M059J (cell line): ENCODE measurements at places on chromosomes 4 and X. TPM values are rescaled to one million over a fixed set of nuclear protein-coding genes. Genes with fewer than 3 reads are reported as not detected.

Gene WAS
- total RNA-seq = not detected in 2 replicates

Gene PHKA1
- 0.12 and 0.20 TPM in 2 replicates for total RNA-seq

Gene POU3F4
- not detected in 2 replicates for total RNA-seq

Gene POU4F2
- not detected in 2 replicates for total RNA-seq

- peak; percentile 98 for DNase-seq
Observed at GRCh38 chrX:46180258-46180687, 364.9 kb downstream of the ZNF674 start.

GRCh38 chr4:2059726-2060602 is 837 bp downstream of the NAT8L start:
- DNase-seq = no peak

DNA sequence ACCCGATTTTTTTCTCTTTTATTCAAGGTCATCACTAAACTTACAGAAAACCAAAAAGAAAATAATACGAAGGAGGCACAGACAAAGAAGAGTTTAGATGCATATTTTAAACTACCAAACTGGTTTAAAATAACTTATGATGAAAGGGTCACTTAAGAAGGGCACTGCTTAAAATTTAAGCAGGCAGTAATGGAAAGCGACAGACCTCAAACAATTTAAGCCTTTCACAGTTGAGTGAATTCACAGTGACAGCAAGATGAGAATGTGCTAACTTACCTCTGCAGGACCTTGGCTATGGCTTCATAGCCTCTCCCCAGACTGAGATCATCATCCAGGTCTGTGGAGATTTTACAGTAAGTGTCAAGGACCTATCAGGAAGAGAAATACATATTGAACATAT is 112.1 kb downstream of the TTC29 start:
- no peak for DNase-seq

DNA sequence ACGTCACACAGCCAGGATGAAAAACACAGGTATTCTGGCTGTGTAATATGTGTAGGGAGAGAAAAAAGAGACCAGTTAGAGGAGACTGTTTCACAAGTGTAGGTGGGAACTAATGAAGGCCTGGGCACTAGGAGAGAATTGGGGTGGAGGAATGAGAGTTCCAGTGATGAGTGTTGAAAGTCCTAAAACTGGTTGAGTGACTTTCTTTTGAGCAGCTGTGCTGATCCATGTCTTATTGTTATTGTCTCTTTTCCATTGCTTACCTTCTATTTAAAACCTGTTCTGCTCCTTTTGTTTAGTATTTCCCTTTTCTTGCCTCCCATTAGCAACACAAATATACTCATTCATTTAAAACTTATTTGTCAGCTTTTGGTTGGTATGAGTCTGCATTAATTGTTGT is 88.7 kb downstream of the PDLIM5 start:
- no peak for DNase-seq

- no peak for DNase-seq
Observed at GRCh38 chr4:154422152-154422551, 69.4 kb downstream of the DCHS2 start.

DNA sequence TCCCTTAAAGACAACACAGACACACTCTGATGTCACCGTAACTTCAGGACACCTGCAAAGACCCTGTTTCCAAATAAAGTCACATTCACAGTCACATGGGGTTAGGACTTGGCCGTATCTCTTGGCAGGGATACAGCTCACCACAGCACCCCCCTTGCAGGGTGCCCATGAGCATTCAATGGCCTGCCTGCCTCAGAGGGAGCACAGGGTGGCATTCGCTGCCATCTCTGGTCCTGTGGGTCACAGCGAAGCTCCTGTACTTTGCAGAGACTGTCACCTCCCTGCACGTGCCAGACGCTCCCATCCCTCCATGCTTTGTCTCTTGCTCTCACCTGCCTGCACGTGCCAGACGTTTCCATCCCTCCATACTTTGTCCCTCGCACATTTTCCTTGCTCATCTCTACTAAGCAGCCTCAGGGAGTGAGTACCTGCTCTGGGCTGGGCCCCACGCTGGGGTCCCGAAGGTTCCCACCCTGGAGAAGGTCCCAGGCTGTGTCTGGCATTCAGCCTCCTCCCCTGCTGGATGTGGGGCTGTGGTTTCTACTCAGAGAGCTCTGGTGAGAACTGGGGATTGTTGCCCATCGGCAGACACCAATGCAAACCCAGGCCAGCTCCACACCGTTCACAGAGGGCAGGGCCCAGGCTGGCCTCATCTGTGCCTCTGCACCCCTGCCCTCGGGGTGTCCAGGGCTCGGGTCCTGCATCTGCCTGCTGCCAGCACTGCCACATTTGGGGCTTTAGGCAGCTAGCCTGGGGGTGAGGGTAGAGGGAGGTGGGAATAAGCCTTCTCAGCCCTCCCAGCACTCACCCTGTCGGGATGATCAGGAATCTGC is 15.8 kb downstream of the HTRA3 start:
- DNase-seq = no peak

- no peak for DNase-seq
Observed at GRCh38 chr4:14419516-14419915, 582.8 kb upstream of the CPEB2 start.

DNA sequence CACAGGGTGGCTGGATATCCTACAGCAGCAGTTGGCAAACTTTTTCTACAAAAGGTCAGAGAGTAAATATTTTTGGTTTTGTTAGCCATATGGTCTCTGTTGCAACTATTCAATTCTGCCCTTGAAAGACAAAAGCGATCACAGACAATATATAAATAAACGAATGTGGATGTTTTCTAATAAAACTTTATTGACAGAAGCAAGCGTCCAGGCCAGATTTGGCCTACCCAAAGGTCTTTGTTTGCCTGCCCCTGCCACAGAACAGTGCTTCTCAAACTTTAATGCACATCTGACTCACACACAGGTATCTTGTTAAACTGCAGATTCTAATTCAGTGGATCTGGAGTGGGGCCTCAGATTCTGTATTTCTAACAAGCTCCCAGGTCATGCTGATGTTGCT is 621.4 kb upstream of the DIPK2B start:
- no peak for DNase-seq

- DNase-seq = peak; percentile 44
Observed at GRCh38 chr4:144787365-144788258, 141.7 kb downstream of the HHIP start.

GRCh38 chr4:85165808-85166207 is 199.3 kb upstream of the WDFY3 start:
- DNase-seq = peak; percentile 1
